ENCODE measurements at places on chromosomes 2 and 18.

- no peak for DNase-seq
Observed at GRCh38 chr2:177053716-177054115, 158.9 kb upstream of the HNRNPA3 start.

- DNase-seq = peak; percentile 13
Observed at GRCh38 chr2:84938194-84938879, 32.6 kb upstream of the KCMF1 start.

- no peak for DNase-seq
Observed at GRCh38 chr18:44899832-44900231, 219.1 kb downstream of the SETBP1 start.

- DNase-seq = no peak
Observed at GRCh38 chr2:220510668-220511067, 883.2 kb downstream of the SLC4A3 start.

- DNase-seq = no peak
Observed at GRCh38 chr2:188269004-188269403, 22.7 kb upstream of the GULP1 start.

DNA sequence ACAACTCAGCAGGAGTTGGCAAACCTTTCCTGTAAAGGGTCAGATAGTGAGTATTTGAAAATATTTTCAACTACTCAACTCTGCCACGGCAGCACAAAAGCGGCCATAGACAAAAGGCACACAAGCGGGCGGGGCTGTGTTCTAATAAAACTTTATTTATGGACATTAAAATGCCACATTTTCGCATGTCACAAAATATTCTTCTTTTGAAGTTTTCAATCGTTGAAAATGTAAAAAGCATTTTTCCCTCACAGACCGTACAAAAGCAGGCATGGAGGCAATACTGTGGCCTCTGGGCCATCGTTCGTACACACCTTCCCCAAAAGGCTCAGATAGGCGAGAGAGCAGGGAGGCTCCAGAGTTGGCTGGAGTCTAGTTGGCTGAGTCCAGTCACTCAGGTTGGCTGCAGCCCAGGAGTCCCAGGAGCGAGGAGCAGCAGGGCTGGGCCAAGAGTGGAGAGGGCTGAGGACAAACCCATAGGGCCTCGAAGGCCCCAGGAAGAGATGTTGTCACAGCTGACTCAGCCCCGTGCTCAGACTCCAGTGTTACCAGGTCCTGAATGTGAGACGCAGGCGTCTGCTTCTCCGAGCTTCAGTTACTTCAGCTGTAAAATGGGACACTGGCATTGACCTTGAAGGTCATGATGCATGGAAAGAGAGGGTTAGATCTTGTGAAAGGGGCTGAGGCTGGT is 42.5 kb downstream of the SDC1 start:
- no peak for DNase-seq

- DNase-seq = no peak
Observed at GRCh38 chr18:11943551-11943950, 35.4 kb upstream of the MPPE1 start.

DNA sequence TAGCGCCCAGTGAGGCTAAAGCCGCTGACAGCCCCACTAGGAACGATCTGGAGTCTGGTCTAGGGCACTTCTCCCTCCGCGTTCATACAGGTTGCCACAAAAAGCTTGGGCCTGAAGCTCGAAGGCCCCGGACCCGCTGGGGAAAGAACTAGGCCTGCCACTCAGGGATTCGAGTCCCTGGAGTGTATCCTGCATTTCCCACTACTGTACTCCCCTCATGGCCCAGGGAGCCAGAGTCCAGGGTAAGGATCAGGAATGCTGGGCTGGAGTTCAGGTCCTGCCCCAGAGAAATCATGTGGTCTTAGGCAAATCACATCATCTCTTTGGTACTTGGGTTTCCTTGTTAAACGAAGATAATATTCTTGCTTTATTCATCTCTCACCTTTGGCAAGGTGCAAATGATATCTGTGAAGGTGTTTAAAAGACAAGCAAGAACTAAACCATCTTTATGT is 1.4 kb upstream of the ZFP36L2 start:
- no peak for DNase-seq

DNA sequence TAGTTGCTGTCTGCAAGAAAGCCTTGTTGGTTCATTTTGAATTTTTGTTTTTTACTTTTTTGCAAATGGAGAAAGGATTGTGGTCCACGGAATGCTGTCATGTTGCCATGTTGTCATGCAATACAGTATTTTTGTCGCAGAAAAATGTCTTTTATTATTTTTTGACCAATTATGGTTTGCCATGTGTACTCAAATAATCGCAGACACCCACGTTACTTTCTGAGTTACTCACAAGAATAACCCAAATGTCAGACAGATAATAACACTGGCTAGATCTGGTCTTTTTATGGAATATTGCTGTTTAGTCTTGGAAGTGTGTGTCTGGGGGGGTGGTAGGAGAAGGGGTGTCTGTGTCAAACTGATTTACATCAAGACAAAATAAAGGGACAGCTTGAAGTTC is 188.9 kb downstream of the LTBP1 start:
- no peak for DNase-seq

DNA sequence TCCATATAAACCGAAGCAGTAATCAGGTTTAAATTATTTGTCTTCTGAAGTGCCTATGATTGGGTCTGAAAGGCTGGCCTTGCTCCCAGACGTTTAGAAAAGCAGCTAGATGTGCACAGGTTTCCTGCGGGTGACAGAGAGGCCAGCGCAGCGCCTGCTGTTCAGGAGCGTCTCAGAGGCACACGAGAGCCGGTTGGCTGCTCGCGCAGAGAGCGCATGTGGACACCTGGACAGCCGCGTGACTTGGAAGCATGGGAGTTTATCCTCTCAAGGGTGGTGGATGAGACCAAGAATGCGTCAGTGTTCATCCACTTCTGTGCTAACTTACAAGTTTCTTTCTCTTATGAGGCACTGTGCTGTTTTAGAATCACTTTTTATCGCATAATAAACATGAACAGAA is 303.7 kb downstream of the PTGR3 start:
- no peak for DNase-seq

DNA sequence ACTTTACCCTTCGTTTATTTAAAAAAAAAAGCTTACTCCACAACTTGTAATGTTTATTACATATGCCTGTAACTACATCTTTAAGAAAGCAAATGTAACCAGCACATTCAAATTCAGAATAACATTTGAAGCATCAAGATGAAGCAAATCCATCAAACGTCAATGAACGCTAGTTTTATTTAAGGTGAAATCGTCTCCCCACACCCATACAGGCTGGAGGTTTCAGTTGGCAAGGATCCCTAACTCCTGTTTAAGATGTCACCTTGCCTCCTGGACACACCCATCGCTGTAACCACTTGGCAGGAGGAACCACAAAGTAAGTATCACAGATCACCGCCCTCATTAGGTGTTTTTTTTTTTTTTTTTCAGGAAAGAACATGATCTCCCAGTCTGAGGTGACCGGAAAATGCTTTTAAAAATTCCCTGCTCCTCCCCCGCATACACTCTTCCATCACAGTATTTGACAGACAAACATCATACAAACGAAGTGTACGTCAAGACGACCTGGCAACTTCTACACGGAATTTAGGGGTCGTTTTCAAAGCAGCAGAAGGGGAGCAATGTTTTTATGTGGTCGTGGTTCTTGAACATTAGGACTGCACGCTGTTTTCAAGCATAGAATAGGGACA is 19.7 kb upstream of the STPG4 start:
- no peak for DNase-seq

- DNase-seq = no peak
Observed at GRCh38 chr2:71615767-71616730, 162.7 kb downstream of the DYSF start.

- no peak for DNase-seq
Observed at GRCh38 chr2:82508702-82509101, 1950.4 kb downstream of the SUCLG1 start.

GRCh38 chr2:32192418-32192817 is 26.8 kb downstream of the SLC30A6 start:
- DNase-seq = no peak

- DNase-seq = no peak
Observed at GRCh38 chr2:46379213-46380037, 82.2 kb downstream of the EPAS1 start.

GRCh38 chr2:76450024-76450475 is 739.3 kb upstream of the GCFC2 start:
- no peak for DNase-seq

- no peak for DNase-seq
Observed at GRCh38 chr2:15841776-15842560, 98.4 kb upstream of the MYCN start.

GRCh38 chr18:55085557-55086285 is 126.5 kb upstream of the CCDC68 start:
- DNase-seq = no peak

- no peak for DNase-seq
Observed at GRCh38 chr2:143186876-143187275, 57.7 kb downstream of the ARHGAP15 start.

GRCh38 chr18:62118328-62118727 is 68.5 kb downstream of the PIGN start:
- DNase-seq = no peak

DNA sequence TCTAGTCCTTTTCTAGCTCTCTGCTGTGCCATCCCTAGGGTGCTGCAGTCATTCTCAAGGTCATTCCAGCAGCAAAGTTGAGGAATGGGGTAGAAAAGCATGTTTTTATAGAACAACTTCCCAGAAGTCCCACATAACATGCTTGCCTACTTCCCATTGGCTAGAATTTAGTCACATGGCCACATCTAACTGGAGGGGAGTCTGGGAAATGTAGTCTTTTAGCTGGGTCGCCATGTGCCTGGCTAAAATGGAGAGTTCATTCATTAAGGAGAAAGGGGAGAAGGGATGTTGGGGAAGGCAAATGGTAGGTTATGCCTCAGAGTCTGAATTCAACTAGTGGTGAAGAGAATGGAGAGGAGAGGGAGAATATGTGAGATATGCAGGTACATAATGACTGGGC is 85.7 kb downstream of the SLC4A3 start:
- no peak for DNase-seq

GRCh38 chr2:29322011-29322410 is 206.8 kb downstream of the CLIP4 start:
- DNase-seq = no peak

DNA sequence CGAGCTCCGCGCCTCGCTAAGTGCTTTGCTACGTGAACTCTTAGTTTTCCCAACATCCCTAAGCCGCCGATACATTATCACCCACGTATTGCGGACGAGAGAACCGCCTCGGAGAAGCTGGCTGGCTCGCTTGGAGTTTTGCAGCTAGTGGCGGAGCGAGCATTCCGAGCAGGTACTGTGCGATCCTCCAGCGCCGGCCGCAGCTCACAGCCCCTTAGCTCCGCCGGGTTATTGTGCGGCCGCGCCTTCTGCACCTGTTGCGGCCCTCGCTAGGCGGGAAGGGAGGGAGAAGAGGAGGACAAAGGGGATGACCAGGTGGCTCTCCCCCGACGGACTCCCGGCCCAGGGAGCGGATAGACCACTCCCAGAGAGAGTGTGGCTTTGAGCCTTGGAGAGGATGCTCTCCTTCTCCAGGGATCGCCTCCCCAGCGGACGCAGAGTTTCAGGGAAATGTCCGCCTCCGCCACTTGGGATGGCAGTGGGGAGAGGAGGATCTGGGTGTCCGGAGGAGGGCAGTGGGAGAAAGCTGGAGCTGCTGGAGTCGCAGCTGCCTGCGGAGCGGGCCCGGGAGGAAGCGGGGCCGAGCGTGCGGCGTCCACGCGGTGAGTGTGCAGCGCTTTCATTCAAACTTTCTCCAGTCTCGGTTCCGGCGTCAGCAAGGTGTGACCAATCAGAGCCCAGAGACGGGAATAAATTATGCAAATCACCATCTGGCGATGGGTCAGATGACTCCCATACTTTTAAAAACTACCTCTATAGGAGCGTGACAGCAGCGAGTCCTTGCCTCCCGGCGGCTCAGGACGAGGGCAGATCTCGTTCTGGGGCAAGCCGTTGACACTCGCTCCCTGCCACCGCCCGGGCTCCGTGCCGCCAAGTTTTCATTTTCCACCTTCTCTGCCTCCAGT is at the start of gene LIPG:
Gene LIPG, plus strand, starts transcription at position 769 of the 905 bp plus-strand sequence. CDS start 252 bp downstream, outside the sequence.
- peak; percentile 7 for DNase-seq

GRCh38 chr18:13416848-13417247 is 198.3 kb downstream of the LDLRAD4 start:
- no peak for DNase-seq

DNA sequence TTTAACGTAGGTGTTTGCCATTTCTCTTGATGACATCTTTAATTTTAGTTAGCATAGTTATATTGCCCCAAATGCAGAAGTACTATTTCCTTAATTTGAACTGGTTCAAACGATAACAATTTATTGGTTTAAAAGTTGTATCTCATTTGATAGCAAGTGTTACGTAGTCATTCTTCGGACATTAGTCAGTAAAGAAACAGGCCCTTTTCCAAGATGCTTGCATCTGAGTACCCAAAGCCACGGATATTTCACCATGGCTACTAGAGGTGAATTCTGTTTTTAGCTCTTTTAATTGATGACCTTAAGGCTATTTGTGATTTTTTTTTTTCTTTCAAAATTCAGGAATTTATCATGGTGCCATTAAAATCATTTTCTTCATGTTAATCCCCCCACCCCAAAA is 32.1 kb downstream of the GLS start:
- no peak for DNase-seq

- no peak for DNase-seq
Observed at GRCh38 chr2:233373316-233373715, 19.0 kb downstream of the DGKD start.

GRCh38 chr18:21650311-21650710 is 38.2 kb downstream of the SNRPD1 start:
- no peak for DNase-seq

- no peak for DNase-seq
Observed at GRCh38 chr2:43057742-43058725, 168.4 kb downstream of the ZFP36L2 start.

DNA sequence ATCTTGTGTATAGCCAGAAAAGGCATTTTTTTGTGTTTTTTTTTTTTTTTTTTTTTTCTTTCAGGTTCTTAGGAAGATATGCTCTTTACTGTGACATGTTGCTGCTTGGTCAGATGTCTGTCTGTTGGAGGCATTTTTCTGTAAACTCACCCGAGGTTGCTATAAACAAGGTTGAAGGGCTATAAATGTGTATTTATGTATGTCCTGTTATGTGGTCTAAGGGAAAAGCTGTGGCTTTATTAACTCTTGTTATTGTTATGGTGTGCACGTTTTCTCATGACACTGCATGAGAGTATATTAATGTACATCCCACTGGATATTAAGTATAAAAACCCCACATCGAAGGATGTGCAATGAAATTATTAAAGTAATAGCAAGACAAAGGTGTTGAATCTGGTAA is 102.0 kb downstream of the ZNF532 start:
- DNase-seq = no peak

DNA sequence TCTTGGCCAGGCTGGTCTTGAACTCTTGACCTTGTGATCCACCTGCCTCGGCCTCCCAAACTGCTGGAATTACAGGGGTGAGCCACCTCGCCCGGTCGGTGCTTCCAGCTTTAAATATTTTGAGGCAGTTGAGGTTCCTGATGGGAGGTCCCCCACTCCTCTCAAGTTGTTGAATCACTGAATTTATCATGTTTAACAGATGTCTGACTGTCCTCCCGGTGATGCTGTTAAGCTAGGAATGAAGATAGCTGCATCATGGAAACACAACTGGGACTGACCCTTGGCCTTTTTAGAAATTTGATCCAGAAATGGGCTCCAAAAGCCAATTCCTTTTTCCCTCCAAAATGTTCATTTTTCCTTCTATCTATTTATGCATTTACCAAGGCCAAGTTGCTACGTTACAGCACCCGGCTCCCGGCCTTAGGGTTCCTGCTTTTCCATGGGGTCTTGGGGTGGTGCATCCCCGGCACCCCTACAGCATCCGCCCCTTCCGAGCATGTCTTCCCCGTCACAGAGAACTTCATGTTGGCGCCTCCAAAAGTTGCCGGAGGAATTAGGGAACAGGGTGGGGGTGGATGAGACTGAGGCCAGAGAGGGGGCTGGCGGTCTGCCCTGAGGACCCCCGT is 43.9 kb downstream of the PAX8 start:
- no peak for DNase-seq

- no peak for DNase-seq
Observed at GRCh38 chr2:161604901-161605300, 19.3 kb upstream of the SLC4A10 start.
